Activated naive CD4-positive, alpha-beta T cell treated with anti-CD3 and anti-CD28 coated beads, Interleukin-2, amount 50 U/mL, for 16 hours (primary cell): ENCODE measurements at places on chromosomes 16 and 17.

- no peak for DNase-seq
Observed at GRCh38 chr16:70410734-70411133, 28.2 kb downstream of the ST3GAL2 start.

GRCh38 chr17:79335456-79335855 is 260.8 kb downstream of the ENGASE start:
- no peak for DNase-seq

- no peak for DNase-seq
Observed at GRCh38 chr17:79984045-79984840, 51.4 kb downstream of the TBC1D16 start.

DNA sequence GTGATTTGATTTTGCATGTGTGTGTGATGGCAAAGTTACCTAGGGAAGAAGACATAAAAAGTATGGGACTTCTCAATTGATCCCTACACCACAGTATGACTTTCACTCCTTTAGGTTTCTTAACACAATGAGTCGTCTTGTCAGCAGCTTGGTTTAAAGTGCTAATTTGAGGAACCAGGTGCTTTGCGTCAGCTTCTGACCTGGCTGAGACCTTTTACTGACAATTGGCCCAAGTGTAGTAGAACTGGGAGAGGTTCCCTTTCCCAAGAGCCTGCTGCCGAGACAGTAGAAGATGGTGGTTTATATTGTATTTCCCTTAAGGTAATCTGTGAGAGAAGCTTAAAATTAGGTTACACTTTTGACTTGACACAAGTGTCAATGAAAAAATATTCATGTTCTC is 54.9 kb downstream of the LDHD start:
- DNase-seq: no peak

DNA sequence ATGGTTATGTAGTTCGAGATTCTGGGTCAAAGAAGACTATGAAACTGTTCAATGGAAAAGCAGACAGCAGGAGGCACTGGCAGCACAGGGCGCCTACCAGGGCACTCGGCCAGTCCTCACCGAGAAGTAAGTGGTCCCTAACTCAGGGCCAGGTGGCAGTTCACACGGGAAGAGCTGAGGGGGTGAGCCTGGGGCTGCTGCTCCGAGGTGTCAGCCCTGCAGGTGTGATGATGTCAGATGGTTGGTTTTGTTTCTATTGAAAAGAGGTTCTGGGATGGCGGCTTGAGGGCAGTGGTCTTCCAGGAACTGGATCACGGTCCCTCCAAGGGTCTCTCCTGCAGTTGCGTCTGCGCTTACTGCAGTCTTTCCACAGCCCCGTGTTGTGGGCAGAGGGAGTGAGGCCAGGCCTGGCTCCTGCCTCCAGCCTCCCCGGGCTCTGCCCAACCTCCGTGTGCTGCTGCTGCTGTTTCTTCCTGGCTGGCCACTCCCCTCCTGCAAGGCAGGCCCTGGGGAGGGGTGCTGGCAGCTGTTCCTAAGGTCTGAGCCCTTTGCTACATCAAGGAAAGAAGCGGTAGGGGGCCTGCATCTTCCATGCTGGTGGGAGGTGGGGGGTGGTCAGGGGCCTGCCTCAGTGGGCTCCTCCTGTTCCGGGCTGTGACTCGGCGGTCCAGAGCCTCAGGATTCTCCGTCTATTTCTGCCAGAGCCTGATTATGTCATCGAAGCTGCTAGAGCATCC is 22.6 kb downstream of the RNF213 start:
- no peak for DNase-seq

- no peak for DNase-seq
Observed at GRCh38 chr17:50458701-50459676, 9.7 kb downstream of the CHAD start.

DNA sequence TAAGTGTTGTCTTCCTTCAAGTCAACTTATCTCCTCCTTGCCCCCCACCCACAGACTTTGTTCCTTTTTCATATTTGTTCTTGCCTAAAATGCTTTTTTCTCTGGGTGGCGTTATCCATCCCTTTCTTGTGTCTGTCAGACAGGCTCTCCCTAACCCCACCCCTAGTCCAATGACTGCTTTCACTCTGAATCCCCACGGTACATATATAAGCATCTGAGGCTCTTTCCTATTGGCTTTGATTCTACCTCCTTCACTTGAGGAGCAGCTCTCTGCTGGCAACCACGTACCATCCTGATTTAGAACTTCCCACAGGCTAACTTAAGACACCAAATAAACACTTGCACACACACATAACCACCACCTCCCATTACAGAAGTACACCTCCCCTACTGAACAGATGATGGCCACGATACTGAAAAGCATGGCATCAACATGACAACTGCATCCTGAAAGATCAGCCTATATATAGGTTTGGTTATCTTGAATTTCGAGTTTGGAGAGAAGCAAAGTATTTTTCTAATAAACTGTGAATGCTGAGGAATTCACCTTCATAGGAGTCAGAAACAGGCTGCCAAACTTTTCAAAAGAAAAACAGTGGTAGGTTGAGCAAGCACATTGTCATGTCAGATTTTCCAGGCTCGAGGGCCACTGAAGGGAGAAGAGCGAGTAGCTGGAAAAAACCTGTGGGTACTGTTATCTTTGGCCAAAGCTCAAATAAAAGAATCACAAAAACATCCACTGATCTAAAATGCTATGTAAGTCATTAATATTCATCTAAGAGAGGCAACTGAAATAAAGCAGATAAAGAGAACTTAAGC is 24.3 kb downstream of the STAT3 start:
- DNase-seq: no peak

DNA sequence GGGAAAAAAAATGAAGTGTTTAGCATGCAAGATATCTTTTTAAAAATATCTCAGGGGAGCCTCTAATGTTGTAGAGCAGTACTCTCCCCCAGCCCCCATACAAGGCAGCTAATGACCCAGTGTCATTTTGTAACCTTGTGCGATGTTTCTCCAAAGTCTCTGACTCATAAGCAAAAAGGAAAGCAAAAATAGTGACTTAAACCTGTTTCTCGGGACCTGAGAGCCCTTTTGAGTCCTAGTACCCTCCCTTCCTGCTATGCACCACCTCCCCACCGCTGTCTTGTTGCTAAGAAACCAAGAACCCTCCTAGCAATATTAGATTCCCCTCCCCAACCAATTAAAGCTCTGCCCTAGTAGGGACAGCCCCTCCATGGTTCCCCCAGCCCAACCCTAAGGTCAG is 2.8 kb downstream of the MYCBPAP start:
- peak; percentile 50 for DNase-seq

- peak; percentile 67 for DNase-seq
Observed at GRCh38 chr16:88941913-88942909, 34.8 kb downstream of the CBFA2T3 start.

- DNase-seq: no peak
Observed at GRCh38 chr17:64188088-64188487, 58.1 kb upstream of the ERN1 start.

DNA sequence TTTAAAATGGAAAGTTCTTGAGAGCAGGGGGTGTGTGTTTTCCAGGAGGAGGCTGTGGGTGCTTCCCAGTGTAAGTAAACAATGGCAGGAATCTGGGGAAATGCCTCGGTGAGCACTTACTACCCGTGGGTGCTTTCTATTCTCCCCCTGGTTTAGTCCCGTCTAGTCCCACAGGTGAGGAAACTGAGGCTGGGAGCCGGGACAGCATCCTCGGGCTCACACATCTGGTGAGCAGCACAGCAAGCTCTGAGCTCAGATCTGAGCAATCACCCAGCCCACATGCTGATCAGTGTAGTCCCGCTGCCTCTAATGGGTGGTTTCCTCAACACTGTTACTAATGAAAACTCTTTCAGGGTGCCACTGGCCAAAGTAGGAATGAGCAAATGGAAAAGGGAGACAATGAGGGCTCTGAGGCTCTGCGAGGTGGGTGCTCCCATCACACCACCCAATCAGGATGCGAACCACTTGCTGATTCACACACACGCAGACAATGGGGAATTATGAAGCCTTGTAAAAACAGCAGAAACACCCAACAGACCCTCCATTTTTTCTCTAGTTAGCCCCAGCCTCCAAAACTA is 202.6 kb downstream of the PARN start:
- DNase-seq: no peak

DNA sequence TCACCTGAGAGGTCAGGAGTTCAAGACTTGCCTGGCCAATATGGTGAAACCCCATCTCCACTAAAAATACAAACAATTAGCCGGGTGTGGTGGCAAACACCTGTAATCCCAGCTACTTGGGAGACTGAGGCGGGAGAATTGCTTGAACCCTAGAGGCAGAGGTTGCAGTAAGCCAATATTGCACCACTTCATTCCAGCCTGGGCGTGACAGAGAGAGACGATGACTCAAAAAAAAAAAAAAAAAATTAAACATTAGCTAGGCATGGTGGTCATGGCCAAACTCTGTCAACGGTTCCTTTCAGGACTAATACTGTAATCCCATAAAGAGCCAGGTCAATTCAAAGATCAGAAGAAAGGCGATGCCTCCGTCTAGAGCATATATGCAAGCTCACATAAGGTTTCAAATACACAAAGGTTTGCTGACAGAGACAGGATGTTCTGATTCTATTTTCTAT is 2.4 kb downstream of the RNF157 start:
- DNase-seq: no peak

DNA sequence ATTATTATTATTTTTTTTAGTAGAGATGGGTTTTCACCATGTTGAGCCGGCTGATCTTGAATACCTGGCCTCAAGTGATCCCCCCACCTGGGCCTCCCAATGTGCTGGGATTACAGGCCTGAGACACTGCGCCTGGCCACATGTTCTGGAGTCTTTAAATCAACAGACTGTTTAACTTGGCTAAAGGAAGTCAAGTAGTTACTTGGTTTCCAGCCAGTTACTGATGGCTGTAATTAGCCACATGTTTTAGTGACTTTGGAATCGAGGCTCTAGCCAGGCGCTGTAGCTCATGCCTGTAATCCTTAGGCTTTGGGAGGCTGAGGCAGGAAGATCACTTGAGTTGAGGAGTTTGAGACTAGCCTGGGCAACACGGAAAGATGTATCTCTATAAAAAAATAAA is 699.2 kb upstream of the RBFOX1 start:
- DNase-seq: no peak

- no peak for DNase-seq
Observed at GRCh38 chr16:68146585-68146984, 61.4 kb downstream of the NFATC3 start.

- DNase-seq: no peak
Observed at GRCh38 chr16:23857256-23857880, 21.6 kb downstream of the PRKCB start.

DNA sequence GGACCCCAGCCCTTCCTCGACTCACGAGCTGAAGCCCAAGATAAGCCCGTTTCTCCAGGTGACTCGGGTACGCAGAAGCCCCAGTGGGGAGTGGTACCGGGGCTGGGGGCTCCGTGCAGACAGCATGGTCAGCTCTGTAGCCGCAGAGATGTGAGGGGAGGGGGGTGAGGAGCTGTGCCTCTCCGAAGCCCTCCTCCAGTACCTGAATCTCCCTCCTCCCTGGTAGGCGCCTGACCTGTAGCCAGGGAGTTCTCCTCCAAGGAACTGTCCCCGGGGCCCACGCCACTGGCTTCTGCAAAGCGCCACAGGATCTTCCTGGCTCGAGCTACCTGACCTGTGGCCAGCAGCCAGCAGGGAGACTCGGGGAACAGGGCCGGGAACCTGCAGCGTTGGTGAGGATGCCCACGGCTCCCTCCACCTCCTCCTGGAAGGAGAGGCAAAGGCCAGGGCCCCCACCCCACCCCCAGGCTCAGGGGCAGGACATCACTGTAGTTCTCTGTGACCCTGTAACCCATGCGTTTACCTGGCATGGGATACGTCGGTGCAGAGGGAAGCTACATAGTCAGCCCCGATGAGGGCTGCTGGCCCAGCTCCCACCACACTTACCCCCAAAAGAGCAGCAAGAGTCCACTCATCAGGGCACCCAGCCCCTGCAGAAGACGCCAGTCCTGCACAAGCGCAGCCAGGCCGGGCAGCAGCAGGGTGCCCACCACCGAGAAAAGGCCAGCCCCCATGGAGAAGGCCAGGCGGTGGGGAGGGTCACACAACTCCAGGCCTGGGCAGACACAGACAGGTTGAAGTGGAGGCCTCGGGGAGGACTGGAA is 1.7 kb downstream of the SLC22A31 start:
- DNase-seq: no peak

DNA sequence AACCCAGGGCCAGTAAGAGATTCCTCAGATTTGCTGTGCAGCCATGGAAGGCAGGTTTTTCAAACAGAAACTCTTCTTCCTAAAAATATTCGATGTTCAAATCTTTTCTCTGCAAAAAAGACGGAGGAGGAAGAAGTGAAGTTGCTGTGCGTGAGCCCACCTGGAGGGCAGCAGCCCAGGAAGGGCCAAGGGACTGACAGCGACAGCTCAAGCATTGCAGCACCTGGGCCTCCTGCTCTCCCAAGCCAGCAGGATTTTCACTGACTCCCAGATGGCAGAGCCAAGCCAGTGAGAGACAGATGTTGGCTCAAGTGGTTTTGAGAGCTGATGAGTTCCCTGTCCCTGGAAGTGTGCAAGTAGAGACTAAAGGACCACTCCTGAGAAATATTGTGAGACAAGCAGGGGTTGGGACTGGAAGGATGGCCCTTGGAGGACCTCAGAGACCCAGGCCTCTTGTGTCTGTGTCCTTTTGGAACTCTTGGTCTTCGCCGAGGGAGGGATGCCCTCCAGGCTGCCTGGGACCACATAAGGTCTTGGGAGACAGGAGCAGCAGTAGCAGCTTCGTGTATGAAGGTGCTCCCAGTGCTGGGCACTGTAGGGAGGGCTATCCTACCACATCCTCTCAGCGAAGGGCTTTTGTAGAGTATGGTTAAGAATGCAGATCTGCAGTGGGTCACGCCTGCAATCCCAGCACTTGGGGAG is 29.3 kb upstream of the TNFRSF13B start:
- no peak for DNase-seq

GRCh38 chr17:35627417-35627816 is 40.3 kb downstream of the AP2B1 start:
- no peak for DNase-seq

- DNase-seq: no peak
Observed at GRCh38 chr17:63490329-63490728, 13.5 kb downstream of the ACE start.

DNA sequence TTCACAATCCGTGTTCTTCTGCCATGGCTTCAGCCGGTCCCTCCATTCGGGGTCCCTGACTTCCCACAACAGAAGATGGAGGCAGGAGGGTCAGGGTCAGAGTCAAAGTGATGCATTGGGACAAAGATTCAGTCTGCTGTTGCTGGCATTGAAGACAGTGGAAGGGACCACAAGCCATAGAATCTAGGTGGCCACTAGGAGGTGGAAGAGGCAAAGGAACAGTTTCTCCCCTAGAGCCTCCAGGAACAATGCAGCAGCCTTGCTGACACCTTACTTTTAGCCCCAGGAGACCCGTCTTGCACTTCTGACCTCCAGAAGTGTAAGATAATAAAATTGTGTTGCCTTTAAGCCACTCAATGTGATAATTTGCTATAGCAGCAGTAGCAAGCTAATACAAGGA is 55.9 kb downstream of the MFSD11 start:
- no peak for DNase-seq
